ENCODE measurements at places on chromosomes 6 and 20. TPM values are rescaled to one million over a fixed set of nuclear protein-coding genes. Genes with fewer than 3 reads are reported as not detected.

CALHM4 gene
- not detected for total RNA-seq

HLA-DRA gene
- 170 TPM for total RNA-seq

XKR7 gene
- 0.04 TPM for total RNA-seq

ALDH8A1 gene
- total RNA-seq: 1.2 TPM

ZC2HC1B gene
- not detected for total RNA-seq

MAK gene
- total RNA-seq: 0.84 TPM

HLA-G gene
- total RNA-seq: not detected

FNDC1 gene
- not detected for total RNA-seq

ARMH2 gene
- total RNA-seq: 0.45 TPM

DNA sequence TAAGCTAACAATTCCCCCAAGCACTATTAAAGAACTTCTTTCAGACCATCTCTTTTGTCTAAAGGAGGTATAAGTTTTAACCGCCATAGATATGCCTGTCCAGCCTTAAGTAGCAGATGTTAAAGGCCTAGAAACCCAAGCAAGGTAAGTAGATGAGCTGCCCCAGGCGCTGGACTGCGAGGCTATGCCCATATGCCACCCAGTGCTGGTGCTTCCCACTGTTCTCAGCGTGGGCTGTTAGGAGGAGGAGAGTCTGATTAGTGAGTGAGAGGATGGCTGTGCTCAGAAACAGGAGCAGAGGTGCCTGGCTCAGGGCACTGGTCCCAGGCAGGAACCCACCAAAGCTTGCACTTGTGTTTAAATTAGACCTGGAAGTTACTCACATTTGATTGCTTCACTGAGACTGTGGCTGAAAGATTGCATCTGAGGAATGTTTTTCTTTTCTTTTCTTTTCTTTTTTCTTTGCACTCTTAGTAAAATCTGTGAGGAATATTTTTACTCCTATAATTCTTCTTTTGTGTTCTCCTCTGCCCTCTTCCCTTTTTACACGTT is 32.2 kb downstream of the PRPH2 start:
- ATAC-seq: no peak

GRCh38 chr6:54232703-54233102 is 75.5 kb upstream of the TINAG start:
- ATAC-seq: no peak

GRCh38 chr20:3764659-3765058 is 2.9 kb downstream of the ADISSP start:
- ATAC-seq: no peak

GRCh38 chr6:2434116-2434515 is 188.7 kb upstream of the GMDS start:
- ATAC-seq: no peak

- ATAC-seq: no peak
Measured at GRCh38 chr20:4808872-4809271, 87.2 kb downstream of the PRND start.

- ATAC-seq: no peak
Measured at GRCh38 chr6:111842271-111842822, 30.9 kb downstream of the FYN start.

- ATAC-seq: no peak
Measured at GRCh38 chr6:123547216-123547978, 89.4 kb downstream of the TRDN start.

DNA sequence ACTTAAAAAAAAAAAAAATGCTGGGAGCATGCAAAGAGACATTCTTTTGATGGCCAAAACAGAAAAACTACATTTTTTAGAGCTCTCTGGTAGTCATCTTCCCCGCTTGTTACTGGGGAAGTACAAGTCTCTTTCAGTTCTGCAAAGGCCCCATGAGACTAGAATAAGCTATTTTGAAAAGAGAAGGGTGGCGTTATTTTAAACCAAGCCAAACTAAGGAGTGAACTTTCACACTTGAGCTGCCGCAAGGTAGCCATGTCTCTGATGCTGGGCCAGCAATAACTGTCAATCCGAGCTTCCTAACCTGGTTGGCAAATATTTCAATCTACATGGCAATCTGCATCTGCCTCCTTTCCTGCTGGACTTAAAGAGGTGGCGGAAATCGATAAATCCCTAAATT is 96.7 kb downstream of the L3MBTL3 start:
- no peak for ATAC-seq

DNA sequence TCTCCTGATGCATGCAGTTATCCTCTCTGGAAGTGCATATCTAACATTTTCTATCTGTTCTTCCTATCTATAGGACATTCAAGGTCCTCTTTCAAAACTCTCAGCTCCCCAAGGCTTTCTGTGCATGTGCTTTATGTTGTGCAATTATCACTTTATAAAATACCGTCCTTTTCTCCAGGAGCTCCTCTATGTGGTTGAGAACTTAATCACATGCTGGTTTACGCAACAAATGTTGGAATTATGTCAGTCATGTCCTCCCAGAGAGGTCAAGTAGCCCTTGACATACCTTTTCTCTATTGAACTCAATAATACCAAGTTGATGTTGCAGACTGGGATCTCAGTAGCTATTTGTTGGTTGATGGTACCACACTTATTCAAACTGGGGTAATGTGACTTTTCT is 388.4 kb downstream of the BTBD3 start:
- ATAC-seq: no peak

GRCh38 chr6:79710127-79710526 is 79.0 kb downstream of the SH3BGRL2 start:
- ATAC-seq: no peak

DNA sequence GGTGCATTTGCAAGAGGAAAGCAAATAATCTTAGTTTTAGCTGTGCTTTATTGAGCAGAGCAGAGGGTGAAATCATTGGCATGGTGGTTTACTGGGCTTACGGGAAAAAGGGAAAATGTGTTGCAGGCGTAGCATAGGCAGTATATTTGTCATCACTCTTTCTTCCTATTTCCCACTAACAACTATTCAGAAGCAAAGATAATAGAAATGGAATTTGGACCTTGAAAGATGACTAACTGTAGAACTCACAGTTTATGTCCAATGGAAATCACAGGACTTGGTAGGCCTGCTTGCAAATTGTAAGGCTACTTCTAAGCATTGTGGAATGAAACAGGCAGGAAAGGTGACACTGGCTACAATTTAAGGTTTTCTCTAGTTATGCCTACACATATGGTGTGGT is 611.9 kb upstream of the MAN1A1 start:
- ATAC-seq: no peak

DNA sequence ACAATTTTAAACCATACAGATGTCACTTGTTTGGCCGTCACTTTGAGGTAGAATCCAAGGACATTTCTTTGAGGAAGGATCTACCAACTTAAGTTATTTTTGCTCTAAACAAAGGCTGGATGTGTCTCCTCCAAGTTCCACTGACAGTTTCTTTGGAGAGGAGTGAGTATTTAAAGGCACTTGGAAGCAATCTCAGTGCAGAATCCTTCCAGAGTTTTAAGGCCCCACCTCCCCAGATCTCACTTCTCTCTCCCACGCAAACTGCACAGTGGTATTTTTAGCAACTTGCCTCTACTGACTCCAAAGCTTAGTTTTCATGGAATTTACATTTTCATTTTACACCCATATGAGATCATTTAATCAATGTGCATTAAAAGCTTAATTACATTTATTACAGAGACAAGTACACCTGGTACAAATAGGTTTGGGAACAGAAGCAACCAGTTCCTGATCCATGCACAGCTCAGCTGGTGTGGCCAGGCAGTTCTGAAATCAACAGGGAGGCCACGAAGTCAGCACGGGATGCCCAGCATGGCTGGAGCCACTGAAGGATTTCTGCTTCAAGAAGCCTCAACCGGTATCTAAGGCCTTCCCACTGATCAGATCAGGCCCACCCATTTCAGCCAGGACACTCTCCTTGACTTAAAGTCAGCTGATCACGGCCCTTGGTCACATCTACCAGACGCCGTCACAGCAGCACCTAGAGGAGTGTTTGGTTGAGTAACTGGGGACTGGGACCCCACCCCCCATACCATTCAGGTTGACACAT is 109.8 kb downstream of the SYCP2 start:
- ATAC-seq: no peak

GRCh38 chr6:45737331-45738056 is 278.2 kb downstream of the CLIC5 start:
- peak; percentile 81 for ATAC-seq

- ATAC-seq: no peak
Measured at GRCh38 chr6:3186974-3187382, 29.6 kb upstream of the TUBB2A start.

DNA sequence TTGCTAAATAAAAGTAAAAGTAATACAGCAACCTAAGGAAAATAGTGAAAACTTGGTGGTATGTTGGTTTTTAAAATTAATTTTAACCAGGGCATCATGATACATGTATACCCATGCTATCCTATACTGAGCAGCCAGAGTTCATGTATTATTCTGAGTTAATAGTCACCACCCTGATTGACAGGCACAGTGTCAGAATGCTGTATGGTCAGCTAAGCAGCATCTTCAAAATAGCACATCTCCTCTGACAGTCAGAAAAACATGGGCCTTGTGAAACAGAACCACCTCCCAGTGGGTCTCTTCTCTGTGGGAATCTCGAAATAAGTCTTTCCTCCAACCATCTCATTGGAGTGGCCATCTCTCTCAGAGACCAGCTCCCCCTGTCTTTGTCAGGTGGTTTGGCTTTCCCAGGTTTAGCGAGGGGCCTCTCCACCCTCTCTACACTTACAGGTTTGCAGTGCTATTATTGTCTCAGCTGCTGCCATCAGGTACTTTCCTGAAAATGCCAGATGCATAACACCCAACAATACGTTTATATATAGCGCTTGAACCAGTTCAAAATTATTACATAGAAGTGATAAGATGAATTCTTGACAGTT is 47.1 kb upstream of the RNF8 start:
- ATAC-seq: no peak

DNA sequence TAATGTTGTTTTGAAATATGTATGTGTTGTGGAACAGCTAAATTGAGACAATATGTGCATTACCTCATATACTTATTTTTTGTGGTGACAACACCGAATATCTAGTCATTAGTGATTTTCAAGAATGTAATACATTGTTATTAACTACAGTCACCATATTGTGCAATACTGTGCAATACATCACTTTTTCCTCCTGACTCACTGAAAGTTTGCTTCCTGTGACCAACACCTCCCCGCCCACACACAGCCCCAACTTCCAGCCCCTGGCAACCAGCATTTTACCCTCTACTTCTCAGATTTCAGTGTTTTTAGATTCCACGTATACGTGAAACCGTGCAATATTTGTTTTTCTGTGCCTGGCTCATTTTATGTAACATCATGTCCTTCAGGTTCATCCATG is 627.9 kb downstream of the PRKN start:
- peak; percentile 59 for ATAC-seq

DNA sequence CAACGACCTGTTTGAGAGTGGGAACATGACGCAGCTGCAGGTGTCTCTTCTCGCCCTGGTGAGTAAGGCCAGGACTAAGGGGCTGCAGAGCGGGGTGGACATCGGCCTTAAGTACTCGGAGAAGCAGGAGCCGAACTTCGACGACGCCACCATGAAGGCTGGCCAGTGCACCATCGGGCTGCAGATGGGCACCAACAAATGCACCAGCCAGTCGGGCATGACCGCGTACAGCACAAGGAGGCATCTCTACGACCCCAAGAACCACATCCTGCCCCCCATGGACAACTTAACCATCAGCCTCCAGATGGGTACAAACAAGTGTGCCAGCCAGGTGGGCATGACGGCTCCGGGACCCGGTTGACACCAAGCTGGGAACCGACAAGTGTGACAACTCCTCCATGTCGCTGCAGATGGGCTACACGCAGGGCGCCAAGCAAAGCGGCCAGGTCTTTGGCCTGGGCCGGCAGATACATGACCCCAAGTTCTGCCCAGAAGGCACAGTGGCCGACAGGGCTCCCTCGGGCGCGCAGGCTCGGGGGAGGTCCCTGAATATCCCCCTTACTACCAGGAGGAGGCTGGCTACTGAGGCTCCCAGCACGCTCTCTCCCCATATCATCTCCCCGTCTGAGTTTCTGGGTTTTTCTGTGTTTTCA is 15.9 kb upstream of the AMD1 start:
- ATAC-seq: no peak

GRCh38 chr6:101386982-101387381 is 6.5 kb upstream of the GRIK2 start:
- no peak for ATAC-seq

- ATAC-seq: no peak
Measured at GRCh38 chr6:149903938-149904611, 6.2 kb upstream of the RAET1E start.

- ATAC-seq: no peak
Measured at GRCh38 chr6:99378636-99379035, 15.4 kb downstream of the COQ3 start.

DNA sequence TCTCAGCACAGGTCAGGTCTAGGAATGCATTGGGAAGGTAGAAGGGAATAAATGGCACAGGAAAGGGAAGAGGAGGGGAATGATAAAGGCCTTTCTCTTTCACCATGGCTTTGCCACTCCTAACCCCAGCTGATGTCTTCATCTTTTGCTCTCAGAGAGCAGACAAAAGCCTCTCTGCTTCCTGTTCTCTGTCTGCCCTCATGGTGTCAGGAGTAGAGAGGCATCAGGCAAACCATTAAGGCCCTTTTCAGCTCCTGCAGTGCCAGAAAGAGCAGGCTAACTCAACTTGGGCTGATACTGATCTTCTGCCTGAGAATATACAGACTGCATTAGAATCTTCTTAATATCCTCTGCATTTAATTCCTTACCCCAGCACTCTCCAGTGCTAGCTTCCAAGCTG is 48.0 kb upstream of the STXBP5 start:
- ATAC-seq: no peak
